ENCODE measurements at places on chromosomes 13 and 19. TPM values are rescaled to one million over a fixed set of nuclear protein-coding genes. Genes with fewer than 3 reads are reported as not detected.

DNA sequence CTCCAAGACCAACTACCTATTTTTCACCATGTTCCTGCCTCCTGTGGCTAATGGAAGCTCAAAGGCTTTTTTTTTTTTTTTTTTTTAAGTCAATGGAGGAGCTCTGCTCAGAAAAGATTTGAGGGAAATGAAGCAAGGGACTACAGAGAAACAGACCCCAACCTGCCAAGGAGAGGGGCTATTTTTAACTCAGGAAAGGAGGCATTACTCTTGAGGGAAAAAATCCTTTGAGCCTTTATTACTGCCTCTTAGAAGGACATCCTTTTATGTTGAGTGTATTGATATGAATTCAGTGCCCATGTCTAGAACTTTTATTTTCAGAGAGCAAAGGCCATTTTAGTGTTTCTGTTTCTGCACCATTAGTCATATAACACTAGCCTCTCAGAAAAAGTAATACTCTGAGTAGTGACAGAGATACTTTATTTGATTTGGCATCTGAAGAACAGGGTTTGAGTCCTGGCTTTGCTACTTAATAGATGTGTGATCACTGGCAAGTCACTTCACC, 68.1 kb upstream of the PCDH8 start:
- no peaks in the 10 kb centered on the region for H3K36me3 ChIP-seq
- H3K4me1 ChIP-seq, result no peaks in the 10 kb centered on the region

- no peak overlapping the region for H3K27ac ChIP-seq
- no peaks in the 10 kb centered on the region for H3K4me1 ChIP-seq
- no peaks in the 10 kb centered on the region for H3K27me3 ChIP-seq
- DNase-seq, result no peak
- no peaks in the 10 kb centered on the region for H3K36me3 ChIP-seq
Observed at GRCh38 chr13:108586826-108587225, 42.6 kb upstream of the MYO16 start.

- H3K27ac ChIP-seq, result no peak overlapping the region
- no peak for DNase-seq
- no peak overlapping the region for H3K4me3 ChIP-seq
- no peaks in the 10 kb centered on the region for H3K36me3 ChIP-seq
- peaks cover 17% of the 10 kb centered on the region for H3K4me1 ChIP-seq
- H3K27me3 ChIP-seq, result peaks cover 46% of the 10 kb centered on the region
Observed at GRCh38 chr13:94710065-94710781, 2.1 kb downstream of the SOX21 start.

DNA sequence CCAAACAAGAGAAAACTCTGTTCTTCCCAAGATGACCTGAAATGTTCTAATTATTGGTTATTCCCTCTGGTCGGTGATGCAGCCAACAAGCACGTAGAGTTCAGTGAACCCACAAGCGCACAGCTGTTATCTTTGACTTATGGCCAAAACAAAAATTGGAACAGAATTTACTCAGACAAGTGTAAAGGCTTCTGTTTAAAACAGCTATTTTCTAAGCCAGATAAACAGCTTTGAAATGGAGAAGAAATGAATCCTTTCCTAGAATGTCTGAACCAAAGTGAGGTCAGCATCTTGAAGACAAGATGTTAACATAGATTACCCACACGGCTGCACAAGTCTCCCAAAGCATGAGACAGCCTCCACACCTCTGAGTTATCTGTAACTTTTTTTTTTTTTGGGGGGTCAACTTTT, 669.2 kb downstream of the DIAPH3 start:
- H3K4me1 ChIP-seq, result no peaks in the 10 kb centered on the region
- H3K4me3 ChIP-seq, result no peak overlapping the region
- H3K27ac ChIP-seq, result no peak overlapping the region

The KLC3 gene
- not detected for total RNA-seq

- H3K4me3 ChIP-seq, result no peak overlapping the region
- H3K4me1 ChIP-seq, result peaks cover 12% of the 10 kb centered on the region
- no peak overlapping the region for H3K27ac ChIP-seq
- DNase-seq, result no peak
- H3K36me3 ChIP-seq, result no peaks in the 10 kb centered on the region
Observed at GRCh38 chr19:31113293-31113692, 235.9 kb downstream of the TSHZ3 start.

The SERPINE3 gene
- total RNA-seq, result not detected

The CRX gene
- not detected for total RNA-seq

The ZNF177 gene
- 3.6 TPM for total RNA-seq

- H3K27me3 ChIP-seq, result no peaks in the 10 kb centered on the region
- peaks cover 25% of the 10 kb centered on the region for H3K36me3 ChIP-seq
- H3K4me3 ChIP-seq, result no peak overlapping the region
- H3K4me1 ChIP-seq, result no peaks in the 10 kb centered on the region
Observed at GRCh38 chr19:7645163-7645562, 8.3 kb downstream of the STXBP2 start.

DNA sequence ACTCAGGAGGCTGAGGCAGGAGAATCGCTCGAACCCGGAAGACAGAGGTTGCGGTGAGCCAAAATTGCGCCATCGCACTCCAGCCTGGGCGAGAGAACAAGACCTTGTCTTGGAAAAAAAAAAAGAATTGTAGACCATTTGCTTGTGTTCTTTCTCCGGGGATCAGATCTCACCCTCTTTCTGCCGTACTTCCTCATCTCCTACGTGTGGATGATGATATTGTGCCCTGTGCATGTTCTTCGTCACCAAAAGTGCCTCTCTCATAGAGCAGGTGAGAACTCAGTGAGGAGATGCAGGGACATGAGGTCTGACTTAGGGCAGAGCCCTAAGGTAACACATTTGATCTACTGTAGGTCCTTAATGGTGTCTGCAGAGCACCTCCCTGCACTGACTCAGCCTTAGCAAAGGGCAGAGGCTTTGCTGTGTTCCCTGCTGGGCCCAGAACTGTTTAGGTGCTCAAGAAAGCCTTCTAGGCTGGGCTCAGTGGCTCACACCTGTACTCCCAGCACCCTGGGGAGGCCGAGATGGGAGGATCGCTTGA, 1.3 kb downstream of the APOC2 start:
- no peaks in the 10 kb centered on the region for H3K36me3 ChIP-seq
- H3K4me3 ChIP-seq, result no peak overlapping the region
- DNase-seq, result no peak
- H3K4me1 ChIP-seq, result no peaks in the 10 kb centered on the region
- H3K27me3 ChIP-seq, result no peaks in the 10 kb centered on the region

GRCh38 chr13:51808811-51809210, 4.8 kb upstream of the DHRS12 start:
- H3K4me3 ChIP-seq, result no peak overlapping the region
- DNase-seq, result no peak
- peaks cover 17% of the 10 kb centered on the region for H3K36me3 ChIP-seq
- peaks cover 37% of the 10 kb centered on the region for H3K4me1 ChIP-seq
- no peak overlapping the region for H3K27ac ChIP-seq

The ZNF534 gene
- total RNA-seq, result 0.15 TPM

GRCh38 chr13:107529035-107529434, 686.3 kb downstream of the LIG4 start:
- no peak for DNase-seq
- no peaks in the 10 kb centered on the region for H3K27me3 ChIP-seq
- no peak overlapping the region for H3K27ac ChIP-seq
- no peaks in the 10 kb centered on the region for H3K4me1 ChIP-seq
- H3K4me3 ChIP-seq, result no peak overlapping the region

The FXYD7 gene
- 9.6 TPM for total RNA-seq

The SELENOV gene
- not detected for total RNA-seq

The ZNF628 gene
- 8.1 TPM for total RNA-seq

DNA sequence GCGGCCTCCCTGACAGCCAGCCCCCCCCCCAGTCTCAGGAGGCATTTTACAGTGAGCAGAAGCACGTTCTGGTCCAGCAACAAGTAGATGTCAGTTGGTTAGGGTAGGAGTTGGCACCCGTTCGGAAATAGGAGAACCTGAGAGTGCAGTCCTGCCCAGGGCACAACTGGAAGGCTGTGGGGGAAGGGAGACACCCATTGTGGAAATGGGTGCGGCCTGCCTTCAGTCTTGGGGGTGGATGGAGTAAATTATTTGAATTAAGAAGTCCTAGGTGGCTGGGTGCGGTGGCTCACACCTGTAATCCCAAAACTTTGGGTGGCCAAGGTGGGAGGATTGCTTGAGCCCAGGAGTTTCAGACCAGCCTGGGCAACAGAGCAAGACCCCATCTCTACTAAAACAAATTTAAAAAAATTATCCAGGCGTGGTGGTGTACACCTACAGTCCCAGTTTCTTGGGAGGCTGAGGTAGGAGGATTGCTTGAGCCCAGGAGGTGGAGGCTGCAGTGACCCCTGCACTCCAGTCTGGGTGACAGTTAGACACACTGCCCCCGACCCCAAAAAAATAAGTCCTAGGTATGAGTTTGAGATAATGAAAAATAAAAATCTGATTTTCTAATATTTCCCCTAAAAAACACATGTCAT, 1.2 kb downstream of the CIRBP start:
- H3K4me3 ChIP-seq, result peak overlapping the region; percentile 100
- H3K36me3 ChIP-seq, result peaks cover 47% of the 10 kb centered on the region
- peak overlapping the region; percentile 77 for H3K27ac ChIP-seq
- H3K4me1 ChIP-seq, result peaks cover 81% of the 10 kb centered on the region

The RAB3A gene
- total RNA-seq, result 4.8 TPM

The CYP4F2 gene
- total RNA-seq, result not detected

- no peaks in the 10 kb centered on the region for H3K36me3 ChIP-seq
- H3K4me3 ChIP-seq, result no peak overlapping the region
- H3K27ac ChIP-seq, result no peak overlapping the region
- H3K4me1 ChIP-seq, result no peaks in the 10 kb centered on the region
Observed at GRCh38 chr19:3322199-3322978, 44.0 kb upstream of the NFIC start.

DNA sequence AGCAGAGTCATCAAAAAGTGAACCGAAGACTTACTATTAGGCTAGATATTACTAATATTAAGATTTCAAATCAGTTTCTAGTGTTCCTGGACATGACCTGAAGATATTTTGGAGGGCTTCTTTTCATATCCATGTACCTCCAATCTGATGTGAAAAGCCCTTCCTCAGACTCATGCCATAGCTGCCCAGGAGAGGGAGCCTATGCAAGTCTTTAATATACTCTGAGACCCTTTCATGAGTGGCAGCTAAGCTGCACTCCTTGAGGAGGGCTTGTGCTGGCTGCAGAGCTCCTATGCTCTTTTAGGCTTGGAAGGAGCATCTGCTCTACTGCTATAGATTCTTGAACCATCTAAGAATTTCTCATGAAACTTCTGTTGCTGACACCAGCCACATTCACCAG, 715.3 kb downstream of the OLFM4 start:
- no peak overlapping the region for H3K27ac ChIP-seq
- no peak for DNase-seq
- H3K4me1 ChIP-seq, result no peaks in the 10 kb centered on the region

DNA sequence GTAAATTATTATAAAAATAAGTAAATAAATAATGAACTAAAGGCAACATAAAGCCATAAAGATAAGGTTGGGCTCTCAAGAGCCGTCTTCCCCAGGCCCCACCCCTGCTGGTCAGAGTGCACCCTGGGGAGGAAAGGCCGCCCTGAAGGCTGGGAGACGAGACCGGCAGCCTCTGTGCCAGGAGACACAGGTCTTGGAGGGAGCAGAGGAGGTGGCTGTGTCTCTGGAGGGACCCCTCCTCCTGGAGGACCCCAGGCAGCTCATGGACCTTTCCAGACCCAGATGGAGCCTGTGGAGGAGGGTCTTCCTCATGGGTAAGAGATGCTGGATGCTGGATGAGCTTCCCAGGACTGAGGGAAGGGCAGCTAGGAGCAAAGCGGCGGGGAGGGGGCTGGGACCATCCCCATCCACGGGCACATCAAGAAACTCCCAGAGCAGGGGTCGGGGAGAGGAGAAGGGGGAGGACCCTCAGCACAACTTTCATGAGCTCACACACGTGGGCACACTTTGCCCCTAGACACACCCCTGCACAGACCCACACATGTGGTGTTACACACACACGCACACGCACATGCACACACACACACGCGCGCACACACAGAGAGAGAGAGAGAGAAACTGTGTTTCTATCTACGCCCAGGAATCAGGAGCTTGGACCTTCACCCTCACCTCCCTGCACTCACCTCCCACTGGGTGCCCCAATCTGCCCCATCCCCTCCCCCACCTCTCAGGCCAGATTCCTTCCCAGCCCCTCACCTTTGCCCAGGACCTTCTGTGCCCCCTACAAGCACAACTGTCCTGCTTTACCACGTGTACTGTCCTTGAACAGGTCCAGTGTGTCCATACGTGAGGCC, at the start of gene CEACAM18:
TSS of gene CEACAM18 (plus strand) at position 159 of the 854 bp plus-strand sequence.
- H3K4me3 ChIP-seq, result no peak within 1 kb of the TSS
- no peaks in the 10 kb centered on the region for H3K4me1 ChIP-seq
- DNase-seq, result no peak
- H3K36me3 ChIP-seq, result no peaks in the 10 kb centered on the region
- H3K27me3 ChIP-seq, result peaks cover 4% of the 10 kb centered on the region
- H3K27ac ChIP-seq, result no peak within 1 kb of the TSS

The ABCA7 gene
- 319 TPM for total RNA-seq

The SCN1B gene
- 1.5 TPM for total RNA-seq

- no peaks in the 10 kb centered on the region for H3K4me1 ChIP-seq
- H3K27ac ChIP-seq, result no peak overlapping the region
- H3K4me3 ChIP-seq, result no peak overlapping the region
- DNase-seq, result no peak
- no peaks in the 10 kb centered on the region for H3K27me3 ChIP-seq
Observed at GRCh38 chr13:100138859-100139491, 50.1 kb downstream of the PCCA start.

The VSIG10L gene
- 0.22 TPM for total RNA-seq

DNA sequence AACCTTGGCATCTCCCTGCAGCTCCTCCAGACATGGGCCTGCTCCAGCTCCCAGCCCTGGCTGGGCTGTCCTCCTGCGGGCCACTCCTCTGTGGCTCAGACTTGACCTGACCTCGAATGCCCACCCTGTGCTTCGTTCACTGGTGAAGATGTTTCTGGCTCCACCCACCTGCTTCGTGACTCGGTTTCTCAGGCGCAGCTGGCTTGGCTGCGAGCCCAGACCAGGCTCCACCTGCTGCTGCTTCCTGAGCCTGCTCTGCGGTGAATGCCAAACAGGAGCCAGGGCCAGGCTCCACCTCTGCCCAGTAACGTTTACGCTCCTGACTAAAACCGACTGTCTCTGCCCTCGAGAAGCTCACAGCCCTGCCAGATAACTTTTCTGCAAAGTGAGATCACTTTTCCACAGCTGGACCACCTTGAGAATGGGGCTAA, 8.9 kb upstream of the RSPH6A start:
- no peak overlapping the region for H3K27ac ChIP-seq
- H3K4me3 ChIP-seq, result no peak overlapping the region
- no peak for DNase-seq
- H3K4me1 ChIP-seq, result no peaks in the 10 kb centered on the region

DNA sequence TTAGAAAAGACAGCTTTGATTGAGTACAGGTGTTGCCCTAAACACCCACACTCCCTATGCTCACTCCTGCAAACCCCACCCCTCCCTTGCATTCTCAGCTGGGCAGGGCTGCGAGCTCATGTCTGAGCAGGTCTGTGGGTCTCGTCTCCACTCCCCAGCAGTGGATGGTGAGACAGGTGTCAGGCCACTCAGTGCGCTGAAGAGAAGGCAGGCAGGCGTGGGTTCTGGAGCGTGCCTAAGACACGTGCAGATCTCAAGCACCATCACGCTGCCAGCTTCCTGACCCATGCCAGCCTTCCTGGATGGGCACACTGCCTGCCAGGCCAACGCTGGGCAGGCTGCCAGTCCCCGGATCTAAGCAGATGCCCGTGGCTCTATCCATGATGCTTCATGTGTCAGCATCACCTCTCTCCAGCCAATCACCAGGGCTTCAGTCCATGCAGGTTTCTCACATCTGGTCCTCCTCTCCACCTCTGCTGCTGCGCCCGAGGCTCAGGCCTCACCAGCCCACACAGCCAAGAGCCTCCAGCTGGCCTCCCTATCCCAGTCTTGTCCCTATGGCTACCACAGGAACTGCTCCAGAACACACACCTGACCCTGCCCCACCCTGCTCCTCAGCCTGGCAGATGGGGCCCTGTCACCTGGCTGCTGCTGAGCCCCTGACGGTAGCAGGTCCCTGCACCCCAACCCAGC, 42.6 kb downstream of the EPS15L1 start:
- DNase-seq, result no peak
- H3K27ac ChIP-seq, result no peak overlapping the region
- peaks cover 25% of the 10 kb centered on the region for H3K36me3 ChIP-seq

Measured in CD4-positive, alpha-beta memory T cell (primary cell).